ENCODE measurements at places on chromosomes 1 and 21. TPM values are rescaled to one million over a fixed set of nuclear protein-coding genes. Genes with fewer than 3 reads are reported as not detected.

Gene LELP1
- not detected for total RNA-seq

Gene GBP6
- not detected for total RNA-seq

Gene CTSK
- total RNA-seq, result 547 TPM

Gene CACNA1E
- total RNA-seq, result not detected

DNA sequence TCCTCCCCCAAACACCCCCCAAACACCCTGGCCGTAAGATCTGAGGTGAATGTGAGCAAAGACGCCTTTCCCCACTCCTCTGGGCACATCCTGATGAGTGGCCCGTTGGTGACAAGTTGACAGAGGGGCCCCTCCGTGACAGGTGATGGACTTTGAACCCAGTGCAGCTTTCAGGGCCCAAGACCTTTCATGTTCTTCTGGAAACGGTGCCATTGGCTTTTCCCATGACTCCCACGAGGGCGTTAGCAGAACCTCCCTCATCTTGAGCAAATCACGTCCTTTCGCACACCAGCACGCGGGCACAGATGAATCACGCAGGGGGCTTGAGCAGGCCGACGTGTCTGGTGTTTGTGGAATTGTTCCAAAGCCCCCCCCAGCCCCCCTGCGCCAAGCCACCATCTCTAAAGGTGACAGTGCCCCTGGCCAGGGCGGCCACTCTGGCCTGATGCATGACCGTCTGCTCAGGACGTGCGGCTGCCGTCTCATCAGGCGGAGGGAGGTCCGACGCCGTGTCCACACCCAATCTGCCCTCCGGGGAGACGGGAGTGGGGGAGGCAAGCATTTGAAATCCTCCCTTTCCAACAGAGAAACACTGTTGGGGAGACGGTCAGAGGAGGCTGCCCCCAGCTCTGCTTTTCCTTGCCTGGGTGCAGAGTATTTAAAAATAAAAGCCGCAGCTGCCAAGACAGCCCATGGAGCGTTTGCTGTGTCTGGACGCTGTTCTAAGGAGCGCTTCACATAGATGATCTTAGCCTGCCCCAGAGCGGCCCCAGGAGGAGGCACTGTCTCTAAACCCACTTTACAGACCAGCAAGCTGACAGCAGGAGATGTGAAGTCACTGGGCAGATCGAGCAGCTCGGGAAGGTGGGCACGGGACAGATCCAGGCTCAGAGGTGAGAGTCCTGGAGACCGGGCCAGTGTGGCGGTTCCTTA, 98.3 kb upstream of the ARHGEF16 start:
- DNase-seq, result no peak

GRCh38 chr1:160844447-160845232, 18.0 kb downstream of the CD244 start:
- no peak for DNase-seq

DNA sequence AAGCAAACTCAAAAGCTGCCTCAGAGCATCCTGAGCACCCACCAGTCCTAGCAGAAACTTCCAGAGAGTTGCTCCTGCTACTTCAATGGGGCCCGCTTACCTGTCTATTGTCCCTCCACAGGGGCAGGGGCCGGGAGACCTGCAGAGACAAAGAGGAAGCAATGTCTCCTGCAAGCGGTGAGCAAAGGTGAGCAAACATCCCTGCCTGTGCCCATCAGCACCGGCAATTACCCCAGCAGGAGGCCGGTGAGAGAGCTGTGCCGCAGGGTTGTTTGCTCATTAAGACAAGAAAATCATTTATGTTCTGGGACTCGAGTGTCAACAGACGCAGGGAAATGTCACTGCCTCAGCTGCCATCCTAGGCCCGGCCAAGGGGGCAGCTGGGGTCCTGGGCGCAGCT, 53.8 kb upstream of the TARDBP start:
- DNase-seq, result no peak

DNA sequence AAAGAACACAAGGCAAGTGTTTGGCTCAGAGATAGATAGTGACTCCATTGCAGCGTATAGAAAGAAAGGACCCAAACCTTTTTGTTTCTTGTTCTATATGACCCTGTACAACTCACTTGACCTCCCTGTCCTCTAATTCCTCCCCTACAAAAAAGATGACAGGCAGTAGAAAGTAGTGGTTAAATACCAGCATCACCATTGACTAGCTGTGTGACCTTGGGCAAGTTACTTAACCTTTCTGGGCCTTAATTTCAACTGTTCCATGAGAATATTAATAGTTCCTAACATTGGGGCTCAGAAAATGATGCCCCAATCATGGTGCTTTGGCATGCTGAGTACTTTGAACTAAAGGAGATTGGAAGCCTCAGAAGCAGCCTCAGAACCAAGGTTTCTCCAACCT, 46.7 kb upstream of the MAN1A2 start:
- no peak for DNase-seq

GRCh38 chr1:2314803-2315673, 76.3 kb downstream of the MORN1 start:
- no peak for DNase-seq

DNA sequence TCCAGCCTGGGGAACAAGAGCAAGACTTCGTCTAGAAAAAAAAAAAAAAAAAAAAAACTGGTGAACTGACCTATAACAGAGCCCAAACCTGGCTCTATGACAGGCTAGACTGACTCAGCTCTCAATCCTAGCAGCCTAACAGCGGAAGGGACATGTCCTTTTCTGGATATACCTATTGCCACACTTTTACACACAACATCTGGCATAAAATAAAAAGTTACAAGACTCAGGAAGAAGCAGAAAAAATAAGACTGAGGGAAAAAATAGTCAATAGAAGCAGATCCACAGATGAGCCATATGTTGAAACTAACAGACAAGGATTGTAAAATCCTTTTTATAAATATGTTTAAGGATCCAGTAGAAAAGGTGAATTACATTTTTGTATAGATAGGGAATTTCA, 57.5 kb upstream of the IPO9 start:
- DNase-seq, result peak; percentile 85

GRCh38 chr1:101588677-101589076, 351.9 kb downstream of the S1PR1 start:
- DNase-seq, result no peak

DNA sequence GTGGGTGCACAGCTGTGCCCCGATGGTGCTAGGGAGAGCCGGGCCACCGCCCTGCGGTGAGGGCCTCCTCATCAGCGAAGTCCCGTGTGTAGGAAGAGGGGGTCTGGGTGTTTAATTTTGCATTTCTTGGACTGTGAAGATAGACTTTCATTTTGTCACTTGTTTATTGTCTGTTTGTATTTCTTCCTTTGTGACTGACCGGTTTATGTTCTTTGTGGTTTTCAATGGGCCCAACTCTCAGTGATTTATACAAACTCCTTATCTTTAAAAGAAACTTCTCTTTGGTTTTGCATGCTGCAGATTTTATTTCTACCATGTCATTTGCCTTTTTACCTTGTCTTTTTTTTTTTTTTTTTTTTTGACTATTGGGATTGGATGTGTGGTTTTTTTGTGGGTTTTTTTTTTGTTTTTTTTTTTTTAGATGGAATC, 65.1 kb downstream of the COL18A1 start:
- DNase-seq, result peak; percentile 21
